ENCODE measurements at places on chromosomes 1 and 21.
A peak's percentile ranks its signal among the peaks of the same experiment; 100 is the strongest.

DNA sequence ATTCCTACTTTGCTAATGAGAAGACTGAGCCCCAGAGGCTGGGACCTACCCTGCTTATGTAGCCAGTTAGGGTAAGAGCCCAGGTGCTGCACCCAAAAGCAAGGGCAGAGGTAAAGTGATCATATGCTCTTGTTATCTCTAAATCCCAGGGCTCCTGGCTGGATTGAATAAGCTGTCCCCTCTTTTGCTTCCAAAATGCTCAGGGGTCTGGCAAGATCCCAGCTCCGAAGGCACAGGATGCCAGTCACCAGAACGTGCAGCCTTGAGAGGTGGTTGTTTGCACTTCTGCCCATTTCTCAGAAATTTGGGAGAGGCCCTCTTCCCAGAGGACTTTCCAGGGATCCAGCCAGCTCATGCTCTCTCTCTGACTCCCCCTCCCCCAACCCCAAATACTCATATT lies 142.4 kb upstream of the TMEM51 start:
- no peak for DNase-seq

DNA sequence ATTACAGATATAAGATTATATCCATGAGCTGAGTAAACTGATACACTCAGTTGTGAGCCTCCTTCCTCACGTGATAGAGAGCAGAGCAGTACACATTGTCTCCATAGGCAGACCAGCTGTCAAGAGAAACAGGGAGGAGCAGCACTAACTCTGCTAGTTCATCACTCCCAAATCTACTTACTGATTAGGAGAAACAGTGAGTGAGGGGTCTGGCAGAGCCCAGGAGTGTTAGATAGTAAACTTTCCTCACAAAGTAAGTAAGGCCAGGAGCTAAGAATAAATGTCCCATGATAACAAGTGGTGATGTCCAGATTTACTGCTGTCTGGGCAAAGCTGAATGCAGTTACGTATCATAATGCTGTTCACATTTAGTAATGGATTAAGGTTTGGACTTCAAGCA lies 168.6 kb upstream of the KCNK2 start:
- no peak for DNase-seq

GRCh38 chr1:200907611-200908097 lies 13.0 kb downstream of the INAVA start:
- DNase-seq = no peak

DNA sequence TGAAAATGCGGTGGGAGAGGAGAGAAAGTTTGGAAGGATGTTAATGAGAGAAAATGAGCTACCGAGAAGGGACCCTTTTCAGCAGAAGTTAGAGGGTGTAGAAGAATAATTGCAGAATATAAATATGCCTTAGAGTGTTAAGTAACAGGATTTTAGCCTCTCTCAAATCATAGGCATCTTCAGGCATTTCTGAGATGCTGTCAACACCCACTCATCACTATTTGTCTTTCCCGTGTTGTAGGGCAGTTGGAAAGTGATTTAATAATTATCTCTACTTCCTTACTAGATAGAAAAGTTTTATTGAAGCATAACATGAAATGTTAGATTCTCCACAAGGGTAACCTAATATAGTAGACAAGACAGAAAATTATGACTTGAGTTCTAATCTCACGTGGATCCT lies 96.4 kb upstream of the RGS4 start:
- DNase-seq = no peak

- DNase-seq = no peak
These were observed 9.0 kb upstream of the CDC20 start for GRCh38 chr1:43349594-43350306.

- no peak for DNase-seq
These were observed 165.5 kb downstream of the ZSCAN20 start for GRCh38 chr1:33637846-33638440.

GRCh38 chr1:16054598-16055540 lies 11.3 kb downstream of the CLCNKB start:
- DNase-seq = no peak

DNA sequence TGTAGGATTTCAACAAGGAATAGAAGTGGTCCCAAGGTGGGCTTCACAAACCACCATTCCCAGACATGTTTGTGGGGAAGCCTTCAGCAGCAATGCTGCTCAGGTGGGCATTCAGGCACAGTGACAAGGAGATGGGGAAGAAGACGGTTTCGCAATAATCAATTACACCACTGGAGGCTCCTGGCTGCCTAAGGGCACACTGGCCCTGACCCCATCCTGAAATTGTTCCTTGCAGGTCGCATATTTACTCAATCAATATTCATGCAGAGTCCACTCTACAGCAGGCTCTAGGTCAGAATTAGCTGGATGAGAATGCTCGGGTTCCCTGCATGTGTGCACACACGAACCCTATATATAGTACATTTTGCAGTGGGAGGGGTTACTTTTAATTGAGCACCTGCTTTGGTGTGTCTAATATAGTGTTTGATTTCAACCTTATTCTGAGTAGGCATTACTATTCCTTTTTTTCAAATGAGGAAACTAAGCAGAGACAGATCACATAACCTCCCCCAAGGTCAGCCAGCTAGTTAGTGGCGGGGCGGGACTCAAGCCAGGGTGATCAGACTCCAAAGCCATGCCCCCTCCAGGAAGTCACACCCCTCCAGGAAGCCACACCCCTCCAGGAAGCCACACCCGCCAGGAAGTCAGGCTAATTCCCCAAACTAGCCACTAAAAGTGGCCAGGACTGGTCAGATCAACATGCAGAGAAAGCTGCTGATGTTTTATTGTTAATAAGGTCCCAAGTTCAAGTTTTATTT lies 106.5 kb downstream of the HLCS start:
- no peak for DNase-seq

DNA sequence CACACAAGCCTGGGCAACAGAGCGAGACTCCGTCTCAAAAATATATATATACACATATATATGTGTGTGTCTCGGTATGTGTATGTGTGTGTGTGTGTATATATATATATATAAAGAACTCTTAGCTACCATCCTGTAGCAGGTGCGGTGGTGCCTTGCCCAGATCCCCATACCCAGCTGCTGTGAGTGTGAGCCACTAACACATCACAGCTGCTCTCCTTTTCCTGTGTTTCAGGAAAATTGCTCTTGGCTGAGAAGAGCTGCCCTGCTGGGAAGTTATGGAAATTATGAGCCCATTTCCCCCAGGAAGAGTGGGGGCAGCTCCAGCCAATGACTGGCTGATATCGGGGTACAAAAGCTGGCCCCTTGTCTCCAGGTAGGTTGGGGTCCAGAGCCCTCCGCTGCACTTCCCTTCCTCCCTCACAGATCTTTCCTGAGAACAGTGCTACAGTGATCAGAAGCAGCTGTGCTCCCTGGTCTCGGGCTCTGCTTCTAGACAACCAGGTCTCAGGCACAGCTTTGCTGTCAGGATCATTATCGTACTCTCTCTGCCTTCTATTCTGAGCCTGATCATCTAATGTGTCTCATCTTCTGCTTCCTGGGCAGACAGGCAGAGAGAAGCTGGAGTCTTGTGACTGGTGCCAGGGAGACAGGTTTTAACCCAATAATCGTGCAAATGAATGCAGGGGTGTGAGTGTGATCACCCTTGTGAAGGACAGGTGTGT lies 109.6 kb upstream of the ZNF678 start:
- no peak for DNase-seq

DNA sequence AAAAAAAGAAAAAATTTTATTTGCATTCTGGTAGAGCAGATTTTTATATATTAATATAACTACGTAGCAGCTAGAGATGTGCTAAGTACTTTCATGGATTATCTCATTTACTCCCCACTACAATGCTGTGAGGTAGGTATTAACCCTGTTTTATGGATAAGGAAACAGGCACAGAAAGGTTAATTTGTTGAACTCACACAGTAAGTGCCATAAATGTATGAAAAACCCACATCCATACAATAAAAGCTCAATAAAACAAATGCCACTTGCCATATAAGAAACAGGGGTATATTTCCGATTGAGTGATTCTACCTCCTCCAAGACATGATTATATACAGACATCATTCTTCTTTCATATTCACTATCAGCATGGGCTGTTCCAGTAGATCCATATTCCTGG lies 83.1 kb downstream of the INTS7 start:
- no peak for DNase-seq

DNA sequence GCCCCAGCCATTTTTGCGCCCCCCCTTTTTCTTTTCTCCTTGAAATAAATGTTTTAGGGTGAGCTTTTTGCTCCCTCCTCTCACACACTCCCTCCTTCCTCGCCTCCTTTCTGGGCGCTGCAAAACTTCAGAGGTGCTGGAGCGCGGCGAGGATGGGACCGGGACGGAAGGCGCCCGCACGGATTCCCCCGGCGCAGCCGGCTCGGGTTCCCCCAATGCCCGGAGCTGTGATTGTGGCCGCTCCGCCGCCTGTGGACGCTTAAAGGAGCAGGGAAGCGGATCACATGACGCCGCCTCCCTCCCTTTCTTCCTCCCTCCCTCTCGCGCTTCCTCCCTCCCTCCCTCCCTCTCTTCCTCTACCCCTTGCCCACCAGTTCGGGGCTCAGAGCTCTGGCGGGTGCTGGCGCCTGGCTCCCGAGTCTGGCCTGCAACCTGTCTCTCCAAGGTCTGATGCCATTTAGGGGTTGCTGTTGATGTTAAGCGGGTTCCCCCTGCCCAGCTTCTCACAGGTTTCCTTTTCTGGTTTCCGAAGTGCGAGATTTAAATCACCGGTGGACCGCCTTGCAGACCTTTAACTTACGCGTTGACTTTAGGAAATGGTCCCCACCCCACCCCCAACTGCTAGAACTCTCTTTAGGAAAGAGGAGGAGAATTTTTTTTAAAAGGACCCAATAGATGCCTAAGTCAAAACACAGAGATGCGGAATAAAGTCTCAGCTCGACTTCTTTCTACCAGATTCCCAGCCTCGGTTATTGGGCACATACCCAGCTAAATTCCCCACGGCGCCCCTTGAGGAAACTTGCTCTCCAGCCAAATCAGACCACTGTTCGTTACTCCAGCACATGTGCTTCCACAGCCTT lies at the start of gene WLS:
WLS (minus strand) TSS at position 235 of the 860 bp plus-strand sequence; CDS start at position 11, 224 bp downstream.
- DNase-seq = peak; percentile 88

DNA sequence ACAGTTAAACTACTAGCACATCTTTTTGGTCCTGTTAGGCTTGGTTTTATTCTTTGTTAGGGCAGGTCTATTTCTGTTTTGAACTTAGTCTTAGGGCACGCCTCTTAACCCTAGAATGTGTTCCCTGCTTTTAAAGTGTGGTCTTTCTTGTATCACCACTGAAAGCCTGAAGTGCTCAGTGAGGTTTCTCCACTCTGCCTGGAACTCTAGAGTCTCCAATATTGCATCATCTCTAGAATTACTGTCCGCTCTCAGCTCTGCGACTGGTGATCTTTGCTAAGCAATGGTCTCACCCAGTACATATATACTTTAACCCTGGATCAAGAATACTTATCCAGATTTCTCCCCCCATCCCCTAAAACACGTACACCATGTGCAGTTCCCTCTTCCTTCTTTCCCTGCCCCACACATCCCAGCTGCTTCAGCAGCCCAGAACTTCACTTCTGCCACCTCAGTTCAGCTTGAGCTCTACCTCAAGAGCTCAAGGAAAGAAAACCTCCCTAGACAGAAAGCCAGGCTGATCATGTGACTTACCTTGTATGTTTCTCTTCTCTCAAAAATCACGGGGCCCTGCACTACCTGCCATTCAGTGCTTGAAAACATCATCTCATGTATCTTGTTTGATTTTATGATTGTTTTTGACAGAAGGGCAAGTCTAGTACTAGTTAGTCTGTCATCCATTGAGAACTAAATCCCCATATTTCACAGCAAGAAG lies 59.9 kb downstream of the TENT5C start:
- DNase-seq = no peak

- DNase-seq = no peak
These were observed 41.8 kb downstream of the CRYAA start for GRCh38 chr21:43210454-43211071.

DNA sequence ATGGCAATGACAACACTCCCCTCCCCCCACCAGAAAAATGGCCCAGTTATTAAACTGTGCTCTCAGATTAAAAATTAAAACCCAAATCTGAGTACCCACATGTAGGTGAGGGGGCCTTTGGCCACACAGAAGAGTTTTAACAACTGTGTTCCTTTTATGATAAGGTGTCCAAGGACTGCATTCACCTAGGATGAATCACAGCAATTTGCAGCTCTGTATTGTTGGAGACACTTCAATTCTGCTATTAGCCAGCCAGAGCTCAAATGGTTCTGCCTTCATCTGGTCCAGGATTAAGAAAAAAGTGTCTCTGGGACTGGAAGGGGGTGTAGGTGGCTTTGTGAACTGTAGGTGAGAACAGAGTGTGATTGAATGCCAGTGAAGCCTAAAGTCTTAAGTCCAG lies 43.3 kb upstream of the DIRAS3 start:
- DNase-seq = no peak

GRCh38 chr1:40530735-40531380 lies 579 bp upstream of the ZNF684 start:
- DNase-seq = no peak

DNA sequence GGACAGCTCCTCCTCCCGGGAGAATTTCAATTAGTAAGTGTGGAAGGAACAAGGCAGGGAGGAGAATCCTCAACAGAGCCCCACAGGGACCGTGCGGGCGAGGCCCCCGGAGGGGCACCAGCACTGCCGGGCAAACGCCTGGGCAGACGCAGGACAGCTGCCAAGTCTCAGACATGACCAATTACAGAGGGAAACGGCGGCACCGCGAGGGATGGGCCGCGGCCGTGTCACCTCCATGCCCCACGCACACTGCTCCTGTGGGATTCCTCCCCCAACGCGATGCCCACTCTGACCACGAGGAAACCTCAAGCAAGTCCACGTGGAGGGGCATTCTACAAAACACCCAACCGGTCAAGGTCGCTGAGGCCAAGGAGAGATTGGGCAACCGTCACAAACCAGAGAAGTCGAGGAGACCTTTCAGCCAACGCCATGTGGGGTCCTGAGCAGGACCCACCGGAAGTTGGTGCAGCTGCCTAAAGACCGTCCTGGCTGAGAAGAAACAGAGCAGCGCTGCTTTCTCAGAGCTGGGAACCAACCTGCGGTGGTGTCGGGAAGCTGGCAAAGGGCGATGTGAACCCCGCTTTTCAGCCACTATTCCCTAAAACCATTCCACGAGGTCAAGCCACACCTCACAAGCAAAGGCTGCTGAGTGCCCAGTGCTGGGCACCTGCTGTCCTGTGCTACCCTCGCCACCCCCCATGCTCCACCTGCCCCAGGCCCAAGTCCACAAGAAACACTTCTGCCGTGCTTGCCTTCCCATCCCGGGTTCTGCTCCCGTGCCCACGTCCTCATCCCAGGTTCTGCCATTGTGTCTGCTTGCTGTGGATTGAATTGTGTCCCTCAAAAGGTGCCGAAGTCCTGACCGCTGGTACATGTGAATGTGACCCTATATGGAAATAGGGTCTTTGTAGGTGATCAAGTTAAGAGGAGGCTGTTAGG lies 1.4 kb upstream of the KRTAP10-4 start:
- DNase-seq = no peak

DNA sequence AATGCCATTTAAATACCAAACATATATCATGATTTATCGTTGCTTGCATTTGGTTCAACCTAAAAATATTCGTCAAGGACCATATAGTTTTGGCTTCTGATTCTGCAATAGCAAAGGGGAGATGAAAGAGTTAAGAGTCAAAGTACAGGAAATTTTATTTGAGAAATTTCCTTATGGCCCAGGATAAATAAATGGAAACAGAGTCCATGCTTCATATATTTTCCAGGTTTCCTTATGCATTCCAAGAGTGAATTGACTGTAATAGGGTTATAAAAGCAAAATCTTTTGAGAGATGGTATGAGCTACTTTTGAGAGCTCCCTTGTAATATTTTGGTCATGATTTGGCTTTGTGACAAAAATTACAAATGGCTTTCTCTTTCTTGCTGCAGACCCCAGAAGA lies 140.1 kb downstream of the HMCN1 start:
- DNase-seq = no peak
